ENCODE measurements at places on chromosomes 1 and 21. TPM values are rescaled to one million over a fixed set of nuclear protein-coding genes. Genes with fewer than 3 reads are reported as not detected.

NECTIN4 gene
- total RNA-seq, result not detected

BACE2 gene
- total RNA-seq, result 8.6 TPM

DNA sequence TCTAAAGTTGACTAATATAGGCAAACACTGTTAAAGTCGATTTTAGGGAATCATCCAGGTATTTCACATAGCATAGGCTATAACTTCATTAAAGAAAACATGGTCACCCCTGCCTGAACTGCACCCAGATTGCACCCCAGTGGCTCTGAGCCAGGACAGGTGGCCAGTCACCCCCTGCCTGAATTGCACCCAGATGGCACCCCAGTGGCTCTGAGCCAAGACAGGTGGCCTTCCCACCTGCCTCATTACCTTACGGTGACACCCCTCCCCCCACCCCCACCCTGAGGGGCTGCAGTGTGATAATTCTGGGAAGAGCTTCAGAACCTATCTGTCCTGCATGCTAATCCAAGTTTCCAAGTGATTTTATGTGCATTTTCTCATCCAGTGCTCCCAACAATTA, 78.9 kb downstream of the DSCAM start:
- no peak for DNase-seq

- DNase-seq, result peak; percentile 37
Measured at GRCh38 chr1:224707843-224708725, 92.0 kb downstream of the CNIH3 start.

DNA sequence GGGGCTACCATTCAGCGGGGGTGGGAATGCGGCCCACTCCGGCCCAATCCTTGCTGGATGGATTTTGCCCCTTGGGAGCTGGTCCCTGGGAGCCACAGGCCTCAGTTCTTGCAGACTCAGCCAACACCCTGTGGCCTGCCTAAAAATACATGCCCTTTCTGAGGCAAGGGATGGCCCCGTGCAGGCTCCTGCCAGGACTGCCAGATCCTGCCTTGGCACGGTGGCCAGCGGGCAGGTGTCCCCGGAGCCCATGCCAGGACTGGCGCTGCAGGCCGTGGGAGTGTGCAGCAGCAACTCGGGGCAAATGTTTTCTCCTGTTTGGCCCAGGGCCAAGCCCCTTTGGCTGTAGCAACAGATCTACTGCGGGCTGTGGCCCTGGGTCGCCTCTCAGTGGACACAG, 1.6 kb upstream of the PANK4 start:
- no peak for DNase-seq

KRTAP10-6 gene
- not detected for total RNA-seq

GRCh38 chr1:111595807-111596206, 23.8 kb upstream of the RAP1A start:
- no peak for DNase-seq

Data from occipital lobe (tissue), 3 donors.